ENCODE measurements at places on chromosomes 2 and 18.

- no peak for DNase-seq
Measured at GRCh38 chr2:134457353-134457752, 203.5 kb downstream of the MGAT5 start.

DNA sequence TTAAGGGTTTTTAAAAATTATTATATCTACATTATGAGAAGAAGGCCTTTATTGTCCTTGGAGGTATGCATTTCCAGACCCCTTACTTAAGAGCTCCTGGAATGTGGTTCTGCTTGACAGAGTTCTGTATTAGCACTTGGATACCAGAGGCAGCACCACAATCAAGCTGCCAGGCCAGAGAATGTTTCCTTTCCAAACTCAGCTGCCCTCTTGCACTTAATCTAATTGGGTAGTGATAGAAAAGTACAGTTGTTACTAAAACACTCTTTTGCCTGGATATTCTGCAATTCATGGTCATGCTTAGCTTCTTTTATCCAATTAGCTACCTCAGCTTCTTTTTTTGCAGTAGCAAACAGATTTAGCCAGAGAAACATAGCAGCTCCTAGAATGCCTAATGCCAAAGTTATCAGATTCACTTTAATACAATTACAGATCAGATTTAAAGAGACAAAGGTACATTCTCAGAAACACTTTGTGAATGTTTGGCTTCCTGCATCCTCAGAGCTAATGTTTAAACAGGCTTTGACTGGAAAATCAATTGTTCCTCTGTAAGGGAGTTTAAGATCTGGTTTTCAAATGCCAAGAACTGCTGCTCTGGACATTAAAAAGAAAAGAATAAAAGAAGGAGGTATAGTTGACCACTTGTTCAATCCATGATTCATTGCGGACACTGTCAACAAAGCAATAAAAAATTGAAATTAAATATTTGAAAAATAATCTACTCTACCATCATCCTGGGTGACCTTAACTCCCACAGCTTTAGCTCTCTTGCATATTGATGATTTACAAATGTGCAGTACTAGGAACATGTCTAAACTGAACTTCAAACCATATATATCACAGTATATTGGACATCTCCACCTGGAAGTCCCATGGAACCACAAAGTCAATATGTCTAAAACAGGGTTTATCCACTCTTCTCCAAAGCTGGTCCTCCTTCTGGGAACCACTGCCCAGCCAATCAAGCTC, 12.8 kb downstream of the NOSTRIN start:
- DNase-seq = no peak

GRCh38 chr2:97011977-97012569, 25.7 kb upstream of the FAM178B start:
- DNase-seq = peak; percentile 19

- no peak for DNase-seq
Measured at GRCh38 chr18:51498085-51498855, 300.8 kb upstream of the MEX3C start.

GRCh38 chr2:231455222-231455621, 9.1 kb downstream of the NCL start:
- DNase-seq = no peak

- no peak for DNase-seq
Measured at GRCh38 chr18:45066886-45067285, 386.2 kb downstream of the SETBP1 start.

DNA sequence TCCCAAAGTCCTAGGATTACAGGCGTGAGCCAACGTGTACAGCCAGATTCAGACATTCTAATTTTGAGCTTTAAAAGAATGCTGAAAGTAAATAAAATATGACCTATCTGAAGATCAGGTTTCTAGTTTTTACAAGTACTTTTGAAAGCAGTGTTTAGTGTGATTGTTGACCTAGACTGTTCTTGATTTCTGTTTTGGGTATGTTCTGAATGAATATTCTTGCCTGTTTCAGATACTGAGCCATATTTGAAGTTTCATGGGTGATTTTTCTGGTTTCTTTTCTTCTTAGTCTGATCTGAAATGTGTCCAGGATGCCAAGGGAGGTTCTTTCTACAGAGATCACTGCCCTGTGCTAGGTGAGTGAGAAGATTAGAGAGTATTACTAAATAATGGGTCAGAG, 37.2 kb downstream of the MIB1 start:
- no peak for DNase-seq

DNA sequence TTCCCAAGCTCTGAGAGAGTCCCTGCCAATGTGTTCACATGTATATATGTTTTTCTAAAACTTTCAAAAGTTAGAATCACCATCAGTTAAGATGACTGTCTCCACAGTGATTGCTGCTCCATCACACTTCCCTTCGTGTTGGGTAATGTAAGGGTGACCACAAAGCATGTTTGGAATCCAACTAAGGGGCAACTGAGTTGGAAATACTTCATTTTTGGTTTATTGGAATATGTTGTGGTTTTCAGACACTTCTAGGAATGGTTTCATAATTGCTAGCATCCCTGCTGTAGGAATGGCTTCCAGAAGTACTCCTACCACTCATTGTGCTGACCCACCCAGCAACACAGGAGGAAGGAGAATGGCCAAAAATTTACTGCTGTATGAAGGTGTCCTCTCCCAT, 212.5 kb upstream of the GULP1 start:
- no peak for DNase-seq

- no peak for DNase-seq
Measured at GRCh38 chr18:59052965-59053820, 86.5 kb upstream of the SEC11C start.

DNA sequence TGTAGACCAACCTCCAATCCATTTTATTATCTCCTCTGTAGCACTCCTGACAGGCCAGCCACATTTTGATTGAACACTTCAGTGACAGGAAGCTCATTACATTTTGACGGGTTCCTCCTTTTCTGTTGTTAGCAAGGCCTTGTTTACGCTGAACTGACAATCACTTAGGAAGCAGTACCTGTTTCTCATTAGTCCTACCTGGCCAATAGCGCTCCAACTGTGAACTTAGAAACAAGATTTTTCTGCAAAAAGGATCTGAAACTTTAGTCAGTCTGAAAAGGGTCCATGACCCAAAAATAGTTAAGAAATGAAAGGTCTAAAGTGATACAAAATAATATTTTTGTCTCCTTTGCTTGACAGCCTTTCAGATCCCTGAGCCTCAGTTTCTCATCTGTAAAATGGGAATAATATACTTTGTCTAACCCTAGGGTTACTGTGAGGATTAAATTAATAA, 119.6 kb upstream of the MSTN start:
- no peak for DNase-seq

DNA sequence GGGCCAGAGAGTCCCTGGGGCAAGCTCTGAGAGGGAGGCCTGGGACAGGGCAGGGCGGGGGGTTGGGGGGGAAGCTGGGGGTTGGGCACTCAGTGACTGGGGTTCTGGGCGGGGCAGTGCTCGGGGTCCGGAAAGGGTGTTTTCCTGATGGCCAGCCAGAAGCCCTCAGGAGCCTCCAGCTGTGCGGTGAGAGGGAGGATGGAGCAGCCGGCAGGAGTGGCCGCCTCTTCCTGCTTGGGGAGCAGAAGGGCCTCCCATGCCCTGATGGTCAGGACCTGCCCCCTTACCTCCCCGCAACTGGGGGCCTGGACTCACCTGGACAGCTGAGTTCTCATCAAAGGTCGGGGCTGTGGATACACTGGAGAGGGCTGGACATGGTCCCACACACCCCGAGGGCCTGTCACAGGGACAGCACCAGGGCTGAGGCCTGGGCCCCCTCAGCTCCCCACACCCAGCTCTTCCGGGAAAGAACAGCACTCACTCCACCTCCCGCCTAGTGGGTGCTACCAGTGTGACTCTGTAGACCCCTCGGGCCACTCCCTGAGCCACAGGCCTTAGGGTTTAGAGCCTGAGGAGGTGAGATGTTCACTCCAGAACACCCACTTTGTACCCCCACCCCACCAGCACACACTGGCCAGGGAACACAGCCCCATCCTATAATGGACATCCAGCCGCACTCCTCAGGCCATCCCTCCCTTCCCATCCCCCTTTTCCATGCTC, 6.7 kb downstream of the SFTPB start:
- DNase-seq = no peak

All from activated T-helper 1 cell treated with anti-CD3 and anti-CD28 coated beads, Interleukin-12 subunit alpha, Interleukin-12 subunit beta, Interleukin-2, Interleukin-4 antibody, amounts not matched to agents 30 ng/mL and 10 ng/mL and 1 ng/mL, durations not matched to agents 14 hours and 24 hours and 36 hours (primary cell).